ENCODE measurements at places on chromosomes 5 and 9.

DNA sequence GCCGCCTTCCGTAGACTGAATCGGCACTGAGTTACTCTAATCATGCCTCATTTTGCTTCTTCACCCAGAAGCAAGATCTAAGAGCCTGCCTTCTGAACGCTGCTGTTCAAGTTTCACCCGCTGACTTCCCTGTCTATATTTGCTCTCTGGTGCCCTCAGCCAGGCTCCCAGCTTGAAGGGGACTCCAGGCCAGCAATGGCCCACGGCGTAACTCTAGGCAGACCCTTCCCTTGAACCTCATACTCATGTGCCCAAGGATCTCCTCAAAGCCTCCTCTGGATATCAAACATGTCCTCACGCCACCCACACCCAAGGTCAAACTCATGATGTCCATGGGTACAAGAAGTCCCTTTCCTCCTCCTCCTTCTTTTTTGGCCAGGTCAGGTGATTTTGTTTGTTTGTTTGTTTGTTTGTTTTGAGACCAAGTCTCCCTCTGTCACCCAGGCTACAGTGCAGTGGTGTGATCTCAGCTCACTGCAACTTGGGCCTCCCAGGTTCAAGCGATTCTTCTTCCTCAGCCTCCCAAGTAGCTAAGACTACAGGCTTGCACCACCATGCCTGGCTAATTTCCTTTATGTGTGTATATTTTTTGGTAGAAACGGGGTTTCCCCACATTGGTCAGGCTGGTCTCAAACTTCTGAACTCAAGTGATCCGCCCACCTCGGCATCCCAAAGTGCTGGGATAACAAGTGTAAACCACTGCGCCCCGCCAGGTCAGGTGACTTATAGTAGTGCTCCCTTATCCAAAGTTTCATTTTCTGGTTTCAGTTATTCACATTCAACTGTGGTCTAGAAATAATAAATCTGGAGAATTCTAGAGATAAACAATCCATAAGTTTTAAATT, 239.0 kb downstream of the SYK start:
- DNase-seq, result no peak

DNA sequence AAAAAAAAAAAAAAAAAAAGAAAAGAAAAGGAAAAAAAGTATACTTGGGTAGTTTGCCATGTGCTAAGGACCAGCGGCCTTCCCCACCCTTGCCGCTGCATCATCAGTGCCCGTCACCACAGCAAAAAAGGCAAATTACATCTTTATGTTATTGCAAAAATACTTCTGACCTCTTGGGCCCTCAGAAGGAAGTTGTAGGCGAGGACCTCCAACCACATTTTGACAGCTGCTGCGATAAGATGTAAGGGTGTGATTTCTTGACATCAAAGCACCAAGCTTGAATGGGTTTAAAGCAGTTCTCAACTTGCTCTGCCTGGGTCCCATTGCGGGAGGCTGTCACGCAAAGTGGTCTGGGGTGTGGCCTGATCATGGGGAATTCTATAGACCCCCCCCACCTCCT, 39.2 kb downstream of the DMRT1 start:
- DNase-seq, result no peak

DNA sequence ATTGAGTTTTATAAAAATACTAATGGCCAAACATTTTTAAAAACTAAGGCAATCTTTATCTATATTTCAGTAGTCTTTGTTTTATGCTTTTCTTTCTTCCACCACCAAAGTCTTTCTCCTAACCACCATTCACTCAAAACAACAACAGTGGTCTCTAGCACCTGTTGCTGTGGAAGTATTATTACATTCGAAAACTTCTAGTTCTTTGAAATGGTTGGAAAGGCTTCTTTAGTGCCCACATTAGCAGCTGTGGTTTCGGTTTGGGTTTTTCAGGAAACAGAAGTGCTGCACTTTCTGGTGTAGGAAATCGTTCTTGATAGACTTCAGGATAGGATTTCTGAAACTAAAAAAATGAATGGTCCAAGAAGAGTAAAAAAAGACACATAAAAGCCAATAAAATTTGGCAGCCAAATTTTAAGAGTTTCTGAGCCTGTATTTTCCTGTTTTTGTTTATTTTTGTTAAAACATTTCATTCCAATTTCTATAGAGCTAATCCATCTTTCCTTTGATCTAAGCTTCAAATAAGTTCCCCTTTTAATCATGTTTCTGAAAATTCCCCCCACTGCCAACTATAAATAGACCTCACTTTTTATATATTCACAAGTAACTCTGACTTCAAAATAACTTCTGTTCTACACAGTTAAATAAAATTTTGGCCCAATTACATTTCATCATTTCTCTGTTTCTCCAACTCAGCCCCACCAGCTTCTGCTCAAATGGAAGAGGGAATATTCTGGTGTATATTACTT, 102.2 kb downstream of the DEPDC1B start:
- no peak for DNase-seq

- no peak for DNase-seq
These were observed 7.8 kb downstream of the PDE8B start for GRCh38 chr5:77218263-77218662.

GRCh38 chr5:170315154-170315553, 17.6 kb upstream of the LCP2 start:
- DNase-seq, result no peak

- no peak for DNase-seq
These were observed 11.8 kb downstream of the SUB1 start for GRCh38 chr5:32597041-32597629.

GRCh38 chr9:97311798-97312500, 4.5 kb downstream of the CCDC180 start:
- no peak for DNase-seq

DNA sequence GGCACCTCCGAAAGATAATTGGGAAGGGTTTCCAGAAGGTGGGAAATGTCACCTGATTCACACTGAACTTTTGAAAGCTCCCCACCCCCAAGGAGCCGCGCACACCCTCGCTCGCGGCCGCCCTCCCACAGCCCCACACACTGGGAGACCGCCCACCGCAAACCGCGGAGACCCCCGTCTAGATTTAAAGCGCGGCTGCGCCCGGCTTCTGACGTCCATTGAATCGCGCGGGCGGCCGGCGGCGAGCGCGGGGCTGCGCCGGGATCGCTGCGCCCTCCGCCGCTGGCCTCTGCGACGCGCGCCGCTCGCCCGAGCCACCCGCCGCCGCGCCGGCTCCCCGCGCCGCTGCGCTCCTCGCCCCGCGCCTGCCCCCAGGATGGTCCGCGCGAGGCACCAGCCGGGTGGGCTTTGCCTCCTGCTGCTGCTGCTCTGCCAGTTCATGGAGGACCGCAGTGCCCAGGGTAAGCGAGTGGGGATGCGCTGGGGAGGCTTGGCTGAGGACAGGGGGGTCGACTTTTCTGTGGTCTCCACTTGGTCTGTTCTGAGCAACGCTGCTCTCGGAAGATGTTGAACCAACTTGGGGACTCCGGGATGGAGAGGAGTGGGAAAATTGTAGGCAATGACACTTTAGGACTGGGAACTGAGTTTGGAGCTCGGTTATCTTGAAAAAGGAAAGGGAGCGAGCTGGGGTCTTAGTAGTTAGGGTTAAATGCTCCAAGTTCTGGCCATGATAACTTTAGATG, at the start of gene FST:
Gene FST (plus strand): TSS at position 214 of the 743 bp plus-strand sequence. CDS start 163 bp downstream, at position 377.
- no peak for DNase-seq

GRCh38 chr9:34976441-34976840, 13.1 kb upstream of the DNAJB5 start:
- no peak for DNase-seq

DNA sequence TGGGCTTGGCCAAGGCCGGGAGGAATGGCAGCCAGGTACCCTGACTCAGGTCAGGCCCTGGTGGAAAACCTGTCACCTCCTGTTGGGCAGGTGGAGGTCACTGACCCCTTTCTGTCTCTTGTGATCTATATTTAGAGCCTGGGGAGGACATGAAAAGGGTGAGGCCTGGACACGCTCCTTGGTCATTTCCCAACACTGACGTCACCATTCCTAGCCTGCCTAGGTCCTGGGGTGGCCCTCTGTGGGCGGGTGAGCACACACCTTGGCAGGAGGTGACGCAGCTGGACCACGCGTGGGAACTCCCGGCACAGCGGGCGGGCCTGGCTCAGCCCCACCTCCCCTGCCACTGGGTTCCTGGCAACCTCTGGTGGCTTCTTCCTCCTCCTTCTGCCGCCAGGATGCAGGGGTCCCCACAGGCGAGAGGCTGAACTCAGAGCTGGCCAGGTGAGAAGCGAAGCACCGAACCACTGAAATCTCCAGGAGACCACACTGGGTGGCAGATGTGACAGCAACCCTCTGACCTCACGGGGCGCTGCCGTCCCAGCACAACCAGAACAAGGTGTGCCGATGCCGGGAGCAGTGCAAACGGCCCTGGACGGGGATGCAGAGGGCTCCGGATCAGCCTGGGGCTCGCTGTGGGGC, 6.4 kb upstream of the RALGDS start:
- DNase-seq, result peak; percentile 47

DNA sequence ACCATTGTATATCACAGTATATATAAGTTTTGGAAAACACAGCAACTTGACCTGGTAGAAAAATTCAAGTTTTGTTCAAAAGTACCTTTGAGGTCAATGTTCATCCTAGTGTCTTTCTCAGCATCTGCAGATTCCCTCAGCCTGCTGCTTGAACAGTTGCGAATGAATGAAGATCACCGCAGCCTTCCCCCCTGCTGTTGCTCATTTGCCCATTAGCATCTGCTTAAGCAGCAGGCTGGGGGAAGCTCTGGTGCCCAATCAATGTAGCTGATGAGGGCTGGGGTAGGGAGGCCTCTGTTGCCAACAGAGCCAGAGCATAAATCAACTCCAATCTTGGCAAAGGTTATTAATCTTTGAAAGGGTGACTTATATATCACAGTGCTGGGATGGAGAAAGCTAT, 586.5 kb upstream of the PTPRD start:
- no peak for DNase-seq

DNA sequence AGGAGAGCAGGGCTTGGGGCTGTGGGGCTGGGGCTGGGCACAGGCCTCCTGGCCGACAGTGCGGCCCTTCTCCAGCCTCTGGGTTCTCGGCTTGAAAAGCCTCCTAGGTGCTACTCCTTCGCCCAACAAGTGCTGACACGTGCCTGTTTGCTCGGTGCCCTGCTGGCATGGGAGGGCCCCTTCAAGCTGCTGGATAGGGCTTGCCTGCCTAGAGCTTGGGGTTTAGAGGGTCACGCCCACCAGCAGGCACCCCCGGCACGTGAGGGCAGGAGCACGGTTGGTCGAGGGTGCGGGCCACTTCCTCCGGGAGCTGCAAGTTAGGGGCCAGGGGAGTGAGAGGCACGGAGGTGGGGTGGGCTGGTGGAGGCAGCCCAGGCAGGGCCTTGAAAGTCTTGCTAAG, 106.2 kb downstream of the RXRA start:
- DNase-seq, result no peak

- DNase-seq, result no peak
These were observed 60.9 kb downstream of the YTHDC2 start for GRCh38 chr5:113574417-113574816.

DNA sequence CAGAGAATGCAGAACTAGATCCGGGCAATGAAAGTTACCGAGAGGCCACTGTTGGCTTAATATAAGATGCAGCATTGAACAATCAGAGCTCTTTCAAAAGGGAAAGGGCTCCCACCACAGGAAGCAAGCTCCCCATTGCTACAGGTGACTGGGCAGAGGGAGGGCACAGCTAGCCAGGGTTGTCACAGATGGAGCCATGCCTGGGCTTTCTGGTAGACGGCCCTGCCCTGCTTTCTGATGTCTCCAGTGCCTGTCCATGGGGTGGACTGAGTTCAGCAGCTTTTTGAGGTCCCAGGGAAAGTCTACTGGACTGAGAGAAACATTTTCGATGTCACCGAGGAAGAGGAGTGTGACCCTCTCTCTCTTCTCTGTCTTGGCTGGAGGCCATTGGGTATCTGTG, 14.1 kb downstream of the RGS3 start:
- no peak for DNase-seq

- DNase-seq, result no peak
These were observed 14.3 kb downstream of the AUH start for GRCh38 chr9:91347377-91347776.

- DNase-seq, result no peak
These were observed 15.0 kb downstream of the ABHD17B start for GRCh38 chr9:71895955-71896354.

- no peak for DNase-seq
These were observed 1.3 kb downstream of the FGF1 start for GRCh38 chr5:142684508-142685041.

DNA sequence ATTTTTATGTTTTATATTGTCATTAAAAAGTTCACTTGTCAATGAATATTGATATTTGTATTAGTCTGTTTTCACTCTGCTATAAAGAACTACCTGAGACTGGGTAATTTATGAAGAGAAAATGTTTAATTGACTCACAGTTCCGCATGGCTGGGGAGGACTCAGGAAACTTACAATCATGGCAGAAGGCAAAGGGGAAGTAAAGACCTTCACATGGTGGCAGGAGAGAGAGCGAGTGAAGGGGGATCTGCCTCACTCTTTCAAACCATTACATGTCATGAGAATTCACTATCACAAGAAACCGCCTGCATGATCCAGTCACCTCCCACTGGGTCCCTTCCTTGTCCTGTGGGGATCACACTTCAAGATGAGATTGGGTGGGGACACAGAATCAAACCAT, 27.4 kb downstream of the SRD5A1 start:
- no peak for DNase-seq

DNA sequence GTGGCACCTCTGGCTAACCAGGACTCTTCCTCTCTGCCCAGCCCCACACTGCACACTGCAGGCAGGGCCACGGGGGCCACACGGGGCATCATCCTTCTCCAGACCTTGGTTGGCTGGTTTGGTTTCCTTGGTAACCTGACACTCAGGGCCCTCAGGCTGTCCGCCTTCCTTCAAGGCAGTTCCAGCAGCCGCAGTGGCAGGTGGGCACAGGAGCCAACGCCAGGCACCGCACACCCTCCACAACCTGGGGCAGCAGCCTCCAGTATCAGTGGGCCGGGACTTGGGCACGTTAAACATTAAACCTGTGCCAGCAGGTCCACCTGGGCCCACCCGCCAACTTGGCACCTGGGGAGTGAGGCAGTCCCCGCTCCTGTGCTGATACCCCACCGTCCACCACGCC, 1.9 kb downstream of the NPDC1 start:
- DNase-seq, result no peak

- DNase-seq, result no peak
These were observed 153.6 kb upstream of the CDH9 start for GRCh38 chr5:27191786-27192510.

DNA sequence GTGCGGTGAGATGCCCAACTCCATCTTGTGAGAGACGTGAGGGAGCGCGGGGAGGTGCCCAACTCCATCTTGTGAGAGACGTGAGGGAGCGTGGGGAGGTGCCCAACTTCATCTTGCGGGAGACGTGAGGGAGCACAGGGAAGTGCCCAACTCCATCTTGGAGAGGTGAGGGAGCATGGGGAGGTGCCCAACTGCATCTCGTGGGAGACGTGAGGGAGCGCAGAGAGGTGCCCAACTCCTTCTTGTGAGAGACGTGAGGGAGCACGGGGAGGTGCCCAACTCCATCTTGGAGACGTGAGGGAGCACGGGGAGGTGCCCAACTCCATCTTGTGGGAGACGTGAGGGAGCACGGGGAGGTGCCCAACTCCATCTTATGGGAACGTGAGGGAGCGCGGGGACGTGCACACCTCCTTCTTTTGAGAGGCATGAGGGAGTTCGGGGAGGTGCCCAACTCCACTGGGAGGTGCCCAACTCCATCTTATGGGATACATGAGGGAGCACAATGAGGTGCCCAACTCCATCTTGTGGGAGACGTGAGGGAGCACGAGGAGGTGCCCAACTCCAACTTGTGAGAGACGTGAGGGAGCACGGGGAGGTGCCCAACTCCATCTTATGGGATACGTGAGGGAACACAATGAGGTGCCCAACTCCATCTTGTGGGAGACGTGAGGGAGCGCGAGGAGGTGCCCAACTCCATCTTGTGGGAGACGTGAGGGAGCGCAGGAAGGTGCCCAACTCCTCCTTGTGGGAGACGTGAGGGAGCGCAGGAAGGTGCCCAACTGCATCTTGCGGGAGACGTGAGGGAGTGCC, 235.4 kb downstream of the CACNA1B start:
- no peak for DNase-seq

GRCh38 chr9:111131211-111131610, 92.9 kb upstream of the LPAR1 start:
- no peak for DNase-seq
